Activated T-cell treated with anti-CD3 and anti-CD28 coated beads, Interleukin-2, amount 50 U/mL, for 4 hours (primary cell): ENCODE measurements at places on chromosomes 1 and 21.

DNA sequence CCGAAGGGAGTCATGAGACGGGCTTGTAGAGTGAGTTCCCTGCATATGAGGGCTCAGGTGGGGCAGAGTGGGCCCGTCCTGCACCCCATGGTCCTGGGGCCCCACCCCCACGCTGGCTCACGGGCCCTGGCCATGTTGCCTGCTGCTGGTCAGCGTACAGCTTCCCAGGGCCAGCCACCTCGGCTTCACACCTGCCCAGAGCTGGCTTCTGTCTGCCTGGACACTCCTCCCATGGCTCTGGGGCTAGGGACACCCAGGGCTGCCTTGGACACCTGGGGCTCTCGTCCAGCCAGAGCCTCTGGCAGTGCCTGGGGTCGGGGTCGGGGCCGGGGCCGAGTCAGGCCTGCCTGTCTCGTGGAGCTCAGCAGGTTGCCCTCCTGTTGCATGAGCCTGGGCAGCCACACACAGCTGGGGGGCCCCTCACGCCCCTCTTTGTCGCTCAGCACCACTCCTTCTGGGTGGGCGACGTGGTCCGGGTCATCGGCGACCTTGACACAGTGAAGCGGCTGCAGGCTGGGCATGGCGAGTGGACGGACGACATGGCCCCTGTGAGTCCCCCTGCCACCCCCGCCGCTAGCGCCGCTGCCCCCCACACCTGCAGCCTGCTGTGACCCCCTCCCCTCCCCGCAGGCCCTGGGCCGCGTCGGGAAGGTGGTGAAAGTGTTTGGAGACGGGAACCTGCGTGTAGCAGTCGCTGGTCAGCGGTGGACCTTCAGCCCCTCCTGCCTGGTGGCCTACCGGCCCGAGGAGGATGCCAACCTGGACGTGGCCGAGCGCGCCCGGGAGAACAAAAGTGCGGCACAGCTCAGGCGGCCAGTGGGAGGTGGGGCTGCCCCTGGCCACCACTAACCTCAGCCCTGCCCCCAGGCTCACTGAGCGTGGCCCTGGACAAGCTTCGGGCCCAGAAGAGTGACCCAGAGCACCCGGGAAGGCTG is 5.5 kb upstream of the MMP23B start:
- no peak for DNase-seq

GRCh38 chr1:30744060-30744756 is 13.4 kb downstream of the LAPTM5 start:
- DNase-seq, result no peak

DNA sequence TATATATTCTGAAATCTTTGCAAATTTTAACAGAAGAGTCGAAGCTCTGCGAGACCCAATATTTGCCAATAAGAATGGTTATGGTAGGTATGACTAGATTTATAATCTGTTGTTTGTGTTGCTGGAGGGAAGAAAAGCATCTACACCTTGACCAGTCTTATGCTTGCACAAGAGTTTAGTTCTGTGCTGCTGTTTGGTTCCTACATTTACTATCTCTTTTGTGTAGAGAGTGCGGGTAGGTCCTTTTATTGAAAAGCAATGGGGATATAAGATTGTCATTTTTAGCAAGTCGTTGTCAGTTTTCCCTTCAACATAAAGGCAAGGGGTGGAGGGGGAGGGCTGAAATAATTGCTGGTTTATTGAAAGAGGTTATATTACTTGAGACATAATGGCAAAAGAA is 396 bp downstream of the ELAVL4 start:
- no peak for DNase-seq

- DNase-seq, result no peak
Observed at GRCh38 chr21:35984654-35985361, 75.5 kb downstream of the SETD4 start.

DNA sequence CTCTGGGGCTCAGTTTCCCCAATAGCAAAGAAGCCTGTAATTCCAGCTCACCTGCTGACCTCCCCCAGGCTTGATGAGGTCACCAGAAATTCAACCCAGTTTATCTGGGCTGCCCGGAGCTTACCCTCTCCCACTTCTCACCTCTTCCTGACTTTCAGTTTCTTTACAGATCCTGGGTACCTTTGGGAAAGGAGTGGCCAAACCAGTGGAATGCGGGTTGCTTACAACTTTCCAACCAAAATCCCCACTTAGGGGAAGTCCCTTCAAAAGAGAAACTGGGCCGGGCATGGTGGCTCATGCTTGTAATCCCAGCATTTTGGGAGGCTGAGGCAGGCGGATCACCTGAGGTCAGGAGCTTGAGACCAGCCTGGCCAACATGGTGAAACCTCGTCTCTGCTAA is 5.9 kb upstream of the MARCKSL1 start:
- DNase-seq, result no peak

GRCh38 chr1:232207073-232207866 is 422.7 kb downstream of the SIPA1L2 start:
- DNase-seq, result no peak

- DNase-seq, result no peak
Observed at GRCh38 chr1:55478742-55479141, 263.6 kb upstream of the USP24 start.

GRCh38 chr21:36478941-36479340 is 981 bp downstream of the CLDN14 start:
- DNase-seq, result no peak

GRCh38 chr1:67561704-67562113 is 123.3 kb upstream of the GADD45A start:
- peak; percentile 86 for DNase-seq

GRCh38 chr1:145999321-146000024 is 3.1 kb upstream of the TXNIP start:
- DNase-seq, result no peak

DNA sequence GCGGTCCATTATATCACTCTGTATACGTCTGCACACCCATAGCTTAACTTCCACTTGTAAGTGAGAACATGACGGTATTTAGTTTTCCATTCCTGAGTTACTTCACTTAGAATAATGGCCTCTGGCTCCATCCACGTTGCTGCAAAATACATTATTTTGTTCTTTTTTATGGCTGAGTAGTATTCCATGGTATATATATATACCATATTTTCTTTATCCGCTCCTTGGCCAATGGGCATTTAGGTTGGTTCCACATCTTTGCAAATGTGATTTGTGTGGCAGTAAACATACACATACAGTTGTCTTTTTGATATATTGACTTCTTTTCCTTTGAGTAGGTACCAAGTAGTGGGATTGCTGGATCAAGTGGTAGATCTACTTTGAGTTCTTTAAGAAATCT is 245.1 kb downstream of the NFIA start:
- no peak for DNase-seq

GRCh38 chr21:44778499-44778911 is 23.1 kb downstream of the UBE2G2 start:
- DNase-seq, result no peak

DNA sequence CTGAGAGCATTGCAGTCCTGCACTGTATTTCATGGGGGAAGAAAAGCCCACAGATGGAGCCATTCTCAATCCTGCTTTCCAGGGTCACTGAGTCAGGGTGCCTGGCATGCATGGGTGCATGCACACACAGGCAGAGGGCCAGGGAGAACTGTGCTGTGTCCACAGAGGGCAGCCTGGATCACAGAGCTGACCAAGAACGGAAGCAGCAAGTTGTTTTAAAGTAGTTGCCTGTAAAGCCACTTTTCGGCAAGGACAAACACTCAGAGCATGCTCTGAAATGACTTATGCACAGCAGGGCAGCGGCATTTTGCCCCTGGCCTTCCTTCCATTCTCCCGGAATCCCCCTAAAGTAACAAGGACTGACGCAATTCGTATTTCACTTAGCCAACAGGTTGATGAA is 3.6 kb downstream of the ERG start:
- DNase-seq, result no peak

- DNase-seq, result no peak
Observed at GRCh38 chr1:154497026-154497806, 4.8 kb upstream of the TDRD10 start.

DNA sequence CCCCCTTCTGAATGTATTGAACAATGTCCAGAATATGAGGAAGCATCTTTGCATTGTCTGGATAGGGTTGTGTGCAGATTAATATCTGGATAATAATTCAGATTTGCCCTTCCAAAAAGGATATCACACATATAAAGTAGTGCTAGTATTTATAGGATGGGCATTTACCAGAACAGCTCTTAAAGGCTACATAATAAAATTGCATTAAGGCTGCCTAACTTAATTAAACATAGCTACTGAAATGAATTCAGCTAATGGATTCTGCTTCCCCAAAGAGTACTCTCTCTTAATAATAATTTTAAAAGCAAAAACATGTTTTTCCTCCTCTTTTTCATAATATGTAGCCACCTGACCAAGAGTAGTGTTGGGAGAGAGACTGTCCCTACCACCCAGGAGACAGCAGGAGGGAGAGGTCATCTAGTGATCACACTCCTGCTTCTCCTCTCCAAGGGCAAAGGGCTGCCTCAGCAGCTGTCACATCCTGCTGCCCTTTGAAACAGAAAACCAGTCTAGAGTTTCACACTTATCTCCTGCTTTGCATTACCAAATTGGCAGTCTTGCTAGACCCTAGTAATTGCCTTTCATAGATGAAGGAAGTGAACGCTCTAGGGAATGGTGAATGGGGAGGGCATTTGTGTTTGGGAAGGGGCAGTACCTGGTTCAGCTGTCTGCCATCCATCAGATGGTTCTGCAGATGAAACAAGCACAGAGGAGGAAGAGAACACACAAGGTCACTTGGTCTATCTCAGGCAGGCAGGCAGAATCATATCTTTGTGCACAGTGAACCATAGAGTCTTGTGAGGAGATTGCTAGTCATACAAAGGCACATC is 29.3 kb upstream of the DDAH1 start:
- no peak for DNase-seq

- DNase-seq, result no peak
Observed at GRCh38 chr1:161158316-161159010, 837 bp upstream of the USP21 start.

DNA sequence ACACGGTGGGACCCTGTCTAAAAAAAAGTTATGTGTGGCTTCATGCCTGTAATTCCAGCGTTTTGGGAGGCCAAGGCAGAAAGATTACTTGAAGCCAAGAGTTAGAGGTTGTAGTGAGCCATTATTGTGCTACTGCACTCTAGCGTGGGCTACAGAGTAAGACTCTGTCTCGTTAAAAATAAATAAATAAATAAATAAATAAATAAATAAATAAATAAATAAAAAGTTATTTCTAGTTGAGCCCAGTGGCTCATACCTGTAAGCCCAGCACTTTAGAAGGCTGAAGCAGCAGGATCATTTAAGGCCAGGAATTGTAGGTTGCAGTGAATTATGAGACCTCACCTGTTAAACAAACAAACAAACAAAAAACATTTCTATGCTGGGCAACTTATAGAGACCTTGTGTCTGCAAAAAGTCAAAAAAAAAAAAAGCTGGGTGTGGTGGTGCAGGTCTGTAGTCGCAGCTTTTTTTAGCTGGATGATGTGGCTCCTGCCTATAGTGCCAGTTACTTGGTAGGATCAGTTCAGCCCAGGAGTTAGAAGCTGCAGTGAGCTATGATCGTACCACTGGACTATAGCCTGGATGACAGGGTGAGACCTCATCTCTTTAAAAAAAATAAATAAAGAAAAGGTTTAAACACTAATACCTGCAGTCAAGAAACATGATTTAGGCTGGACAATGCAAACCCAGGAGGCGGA is 25.6 kb downstream of the GON4L start:
- DNase-seq, result no peak

GRCh38 chr1:21114431-21114830 is 62.3 kb downstream of the EIF4G3 start:
- no peak for DNase-seq

- DNase-seq, result no peak
Observed at GRCh38 chr1:233242827-233243483, 52.6 kb downstream of the PCNX2 start.

DNA sequence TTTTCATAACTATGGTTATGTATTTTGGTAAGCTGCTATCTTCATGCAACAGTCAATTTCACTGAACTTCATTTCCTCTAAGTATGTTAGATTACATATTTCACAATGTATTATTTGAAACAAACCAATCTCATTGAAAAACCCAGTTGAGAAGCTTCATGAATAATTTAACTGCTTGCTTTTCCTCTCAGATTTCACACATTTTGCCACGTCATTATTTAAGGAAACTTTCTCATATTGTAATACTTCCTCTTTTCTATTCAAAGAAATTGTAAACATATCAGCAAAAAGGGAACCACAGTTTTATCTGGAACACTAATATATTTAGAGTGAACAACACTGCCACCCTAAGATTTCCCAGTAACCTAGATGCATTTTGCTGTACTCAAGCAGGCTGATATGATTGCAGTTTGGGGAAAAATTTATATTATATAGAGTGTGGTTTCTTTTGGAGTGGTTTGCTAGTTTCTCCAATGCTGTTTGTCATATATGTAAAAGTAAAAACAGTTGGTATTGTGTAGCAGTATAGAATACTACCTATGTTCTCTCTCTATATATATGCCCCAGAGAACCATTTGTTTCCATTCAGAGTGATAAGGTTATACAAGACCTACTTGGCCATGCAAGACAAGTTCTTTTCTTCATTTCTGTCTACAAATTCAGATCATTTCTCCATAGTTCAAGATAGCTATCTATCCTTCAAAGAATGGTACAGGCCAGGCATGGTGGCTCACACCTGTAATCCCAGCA is 28.4 kb upstream of the AHCTF1 start:
- DNase-seq, result no peak

DNA sequence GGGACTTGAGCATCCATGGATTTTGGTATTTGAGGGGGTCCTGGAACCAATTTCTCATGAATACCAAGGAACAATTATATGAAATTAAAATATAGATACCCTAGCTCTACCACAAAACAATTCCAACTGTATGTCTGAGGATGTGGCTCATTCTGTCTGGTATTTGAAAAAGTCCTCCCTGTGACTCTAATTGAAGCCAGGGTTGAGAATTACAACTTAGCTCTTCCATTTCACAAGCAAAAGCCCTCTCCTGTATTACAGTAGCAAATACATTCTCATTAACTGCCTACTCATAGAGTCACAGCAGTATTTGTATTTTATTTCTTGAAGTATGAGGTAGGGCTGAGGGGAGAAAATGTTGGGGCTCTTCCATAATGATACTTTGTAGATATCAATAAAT is 187.8 kb upstream of the OLFM3 start:
- DNase-seq, result no peak

DNA sequence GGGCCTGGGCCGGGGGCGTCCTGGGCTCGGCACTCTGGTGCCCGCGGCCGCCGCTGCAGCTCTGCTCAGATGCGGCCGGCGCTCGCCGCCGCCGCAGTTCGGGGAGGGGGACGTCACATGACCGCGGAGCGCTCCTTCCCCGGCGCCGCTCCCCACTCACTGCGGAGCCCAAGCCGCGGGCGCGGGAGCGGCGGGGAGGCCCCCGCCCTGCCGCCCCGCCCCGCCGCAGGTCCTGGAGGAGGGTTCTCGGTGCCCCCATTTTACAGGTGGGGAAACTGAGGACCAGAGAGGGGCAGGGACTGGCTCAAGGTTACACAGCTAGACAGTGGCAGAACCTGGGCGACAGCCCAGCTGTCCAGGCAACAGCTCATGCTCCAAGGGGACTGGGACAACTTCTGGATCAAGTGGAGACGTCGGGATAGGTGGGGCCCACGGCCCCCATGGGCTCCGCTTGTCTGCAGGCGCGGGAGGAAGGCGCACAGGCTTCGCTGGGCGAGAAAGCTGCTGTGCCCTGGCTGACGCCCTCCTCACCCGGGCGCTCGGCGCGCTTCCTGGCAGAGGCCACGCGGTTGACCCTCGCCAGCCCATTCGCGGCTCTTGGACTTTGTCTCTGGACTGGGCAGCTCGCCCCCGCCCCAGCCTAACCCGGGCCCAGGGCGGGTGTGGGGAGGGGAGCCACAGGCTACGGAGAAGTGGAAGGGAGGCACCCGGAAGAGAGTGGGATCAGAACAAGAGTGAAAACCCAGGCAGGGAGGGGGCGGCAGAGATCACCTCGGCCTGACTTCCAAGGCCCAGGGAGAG is at the start of gene RAP1GAP:
Gene RAP1GAP, minus strand, starts transcription at position 100 of the 801 bp plus-strand sequence. CDS start 49,325 bp downstream, outside the sequence.
- DNase-seq, result no peak

- no peak for DNase-seq
Observed at GRCh38 chr1:5976726-5977493, 15.3 kb downstream of the NPHP4 start.
